ENCODE measurements at places on chromosomes 2 and 18. TPM values are rescaled to one million over a fixed set of nuclear protein-coding genes. Genes with fewer than 3 reads are reported as not detected.

The PDE1A gene
- total RNA-seq = 10.5 TPM

The CPO gene
- not detected for total RNA-seq

The TTC27 gene
- 17.3 TPM for total RNA-seq

The NOL4 gene
- not detected for total RNA-seq

The UBR3 gene
- 43.5 TPM for total RNA-seq

The ELP2 gene
- 152 TPM for total RNA-seq

The MC2R gene
- total RNA-seq = not detected

The TXNDC2 gene
- not detected for total RNA-seq

The WNT6 gene
- not detected for total RNA-seq

- no peak for DNase-seq
These were observed 75.6 kb upstream of the TTC39C start for GRCh38 chr18:23938901-23939341.

DNA sequence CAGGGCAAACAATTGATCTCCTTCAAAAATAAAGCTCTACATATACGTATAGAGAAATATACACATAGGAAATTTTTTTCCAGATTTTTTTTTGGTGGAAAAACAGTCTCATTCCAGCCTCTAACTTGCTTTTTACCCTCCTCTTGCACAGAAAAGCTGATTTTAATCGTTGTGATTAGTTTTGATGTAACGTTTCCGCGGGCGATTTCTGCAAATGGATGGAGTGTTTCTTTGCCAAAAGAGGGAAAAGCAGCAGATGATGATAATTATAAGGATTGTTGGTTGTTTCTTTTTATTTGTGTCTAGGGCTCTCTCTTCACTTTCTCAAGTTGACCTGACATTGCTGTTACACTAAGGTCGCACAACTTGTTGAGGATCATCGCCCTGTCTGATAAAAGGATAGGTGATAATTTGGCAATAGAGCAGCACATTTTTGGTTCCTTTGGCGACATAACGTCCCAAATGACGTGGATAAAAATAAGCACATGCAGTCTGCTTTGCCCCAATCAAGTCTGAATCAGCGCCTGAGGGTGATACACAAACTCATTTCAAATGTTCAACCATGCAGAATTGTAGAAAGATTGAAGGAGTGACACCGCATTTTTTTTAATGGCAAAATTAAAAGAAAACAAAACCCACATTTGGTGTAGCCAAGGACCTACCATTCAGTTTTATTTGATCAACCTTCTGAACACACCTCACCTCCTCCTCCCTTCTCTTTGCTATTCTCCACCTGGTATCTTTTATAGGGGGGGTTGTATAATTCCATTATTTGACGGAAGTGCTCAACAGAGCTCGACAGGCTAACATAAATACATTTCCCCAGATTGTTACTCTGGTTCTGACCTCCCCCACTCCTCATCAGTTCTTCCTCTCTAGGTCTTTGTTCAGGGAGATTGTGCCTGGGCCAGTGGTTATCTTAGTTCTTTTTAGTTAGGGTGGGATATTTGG lies 109.6 kb upstream of the KCTD1 start:
- DNase-seq = no peak

- DNase-seq = no peak
These were observed 12.3 kb downstream of the TMEM237 start for GRCh38 chr2:201631041-201631440.

DNA sequence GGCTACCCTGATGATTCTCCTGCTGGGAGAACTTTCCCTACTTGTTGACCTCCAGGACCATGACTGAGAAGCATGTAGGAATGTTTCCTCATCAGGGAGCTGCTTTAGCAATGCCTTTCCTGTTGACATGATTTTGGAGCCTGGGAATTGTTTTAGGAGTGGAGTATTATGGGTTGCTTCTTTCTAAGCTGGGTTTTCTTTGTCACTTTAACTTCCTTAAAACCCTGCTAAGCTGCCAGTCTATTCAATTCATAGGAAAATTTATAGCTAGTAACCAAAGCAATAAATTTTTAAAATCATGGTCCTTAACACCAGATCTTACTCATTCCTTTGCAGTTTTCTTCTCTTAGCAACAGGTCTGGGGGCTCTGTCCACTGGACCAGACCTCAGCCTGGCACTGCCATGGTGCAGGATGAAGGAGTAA lies 125.6 kb upstream of the TACR1 start:
- DNase-seq = no peak

DNA sequence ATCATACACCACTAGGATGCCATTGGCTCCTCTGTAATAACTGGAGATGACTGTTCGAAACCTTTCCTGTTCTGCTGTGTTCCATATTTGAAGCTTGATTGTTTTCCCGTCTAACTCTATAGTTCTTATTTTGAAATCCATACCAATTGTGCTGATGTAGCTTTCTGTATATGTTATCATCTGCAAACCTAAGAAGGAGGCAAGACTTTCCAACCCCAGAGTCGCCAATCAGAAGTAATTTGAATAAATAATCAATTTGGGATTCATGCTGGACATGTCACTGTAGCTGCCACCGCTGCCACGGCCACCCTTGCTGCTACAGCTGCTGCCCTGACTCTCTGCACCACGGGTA lies 20.7 kb downstream of the STAT1 start:
- no peak for DNase-seq

DNA sequence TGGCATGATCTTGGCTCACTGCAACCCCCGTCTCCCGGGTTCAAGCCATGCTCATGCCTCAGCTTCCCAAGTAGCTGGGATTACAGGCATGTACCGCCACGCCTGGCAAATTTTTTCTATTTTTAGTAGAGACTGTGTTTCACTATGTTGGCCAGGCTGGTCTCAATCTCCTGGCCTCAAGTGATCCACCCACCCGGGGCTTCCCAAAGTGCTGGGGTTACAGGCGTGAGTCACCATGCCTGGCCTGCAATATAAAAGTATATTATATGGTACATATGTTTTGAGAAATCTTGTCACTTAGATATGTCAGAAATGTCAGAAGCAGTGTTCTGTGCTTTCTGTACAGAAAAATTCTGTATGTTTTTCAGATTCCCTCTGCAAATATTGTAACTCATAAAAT lies 19.2 kb upstream of the XPO1 start:
- DNase-seq = no peak

- no peak for DNase-seq
These were observed 121.2 kb upstream of the SPRED2 start for GRCh38 chr2:65553504-65554074.

GRCh38 chr2:151337643-151338042 lies 19.7 kb upstream of the TNFAIP6 start:
- no peak for DNase-seq

GRCh38 chr2:187003611-187004010 lies 154.6 kb upstream of the ZSWIM2 start:
- no peak for DNase-seq

DNA sequence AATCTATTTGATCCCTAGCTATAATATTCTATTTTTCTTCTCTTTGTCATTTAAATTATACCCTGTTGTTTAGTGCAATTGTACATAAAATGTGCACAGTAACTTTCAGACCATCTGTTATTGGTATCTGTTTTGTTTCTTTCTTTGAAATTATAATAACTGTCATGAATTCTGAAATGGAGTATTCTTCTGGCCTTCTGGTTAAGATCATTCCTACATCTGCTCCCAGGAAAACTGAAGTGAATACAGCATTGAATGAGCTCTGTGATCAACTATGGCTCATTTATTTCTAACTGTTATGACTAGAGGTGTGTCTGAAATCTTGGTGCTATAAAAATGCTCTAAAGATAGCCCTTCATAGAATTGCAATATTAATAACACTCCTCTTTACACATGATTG lies 788.4 kb upstream of the TMEFF2 start:
- DNase-seq = no peak

DNA sequence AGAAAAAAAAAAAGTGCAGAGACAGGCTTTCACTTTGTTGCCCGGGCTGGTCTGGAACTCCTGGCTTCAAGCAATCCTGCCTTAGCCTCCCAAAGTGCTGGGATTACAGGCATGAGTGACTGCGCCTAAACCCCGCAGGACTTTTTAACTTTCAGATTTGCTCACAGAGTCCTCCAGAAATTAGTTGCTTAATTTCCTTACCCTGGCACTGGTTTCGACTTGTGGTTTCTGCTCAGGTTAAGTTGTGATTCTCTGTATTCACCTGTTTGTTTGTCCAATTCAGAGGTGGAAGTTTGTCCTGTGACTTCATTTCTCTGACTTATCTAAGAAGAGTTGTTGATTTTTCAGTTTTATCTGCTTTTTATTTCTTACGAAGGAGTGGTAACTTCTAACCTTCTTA lies 238.1 kb downstream of the TMEM182 start:
- DNase-seq = no peak

- DNase-seq = no peak
These were observed 28.5 kb upstream of the LAMA1 start for GRCh38 chr18:7146067-7146466.

DNA sequence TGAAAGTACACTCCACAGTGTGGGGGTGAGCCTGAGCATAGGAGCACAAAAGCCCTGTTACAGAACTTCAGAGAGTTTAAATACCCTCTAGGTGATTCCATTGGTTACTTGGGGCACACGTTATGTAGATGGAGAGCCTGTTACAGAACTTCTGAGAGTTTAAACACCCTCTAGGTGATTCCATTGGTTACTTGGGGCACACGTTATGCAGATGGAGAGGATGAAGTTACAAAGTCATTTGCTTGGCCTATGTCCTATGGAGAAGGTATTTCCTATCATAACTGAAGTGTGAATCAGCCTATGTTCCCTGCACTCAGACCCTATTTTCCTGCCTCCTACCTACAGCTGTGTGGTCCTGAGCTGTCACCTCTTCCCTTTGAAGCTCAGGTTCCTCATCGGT lies 3.8 kb upstream of the CAPN10 start:
- no peak for DNase-seq

- no peak for DNase-seq
These were observed 19.4 kb upstream of the RNF138 start for GRCh38 chr18:32072321-32072720.

- DNase-seq = no peak
These were observed 448.7 kb downstream of the CMPK2 start for GRCh38 chr2:6417050-6417449.

- no peak for DNase-seq
These were observed 58.0 kb upstream of the TMEM247 start for GRCh38 chr2:46421361-46421760.

DNA sequence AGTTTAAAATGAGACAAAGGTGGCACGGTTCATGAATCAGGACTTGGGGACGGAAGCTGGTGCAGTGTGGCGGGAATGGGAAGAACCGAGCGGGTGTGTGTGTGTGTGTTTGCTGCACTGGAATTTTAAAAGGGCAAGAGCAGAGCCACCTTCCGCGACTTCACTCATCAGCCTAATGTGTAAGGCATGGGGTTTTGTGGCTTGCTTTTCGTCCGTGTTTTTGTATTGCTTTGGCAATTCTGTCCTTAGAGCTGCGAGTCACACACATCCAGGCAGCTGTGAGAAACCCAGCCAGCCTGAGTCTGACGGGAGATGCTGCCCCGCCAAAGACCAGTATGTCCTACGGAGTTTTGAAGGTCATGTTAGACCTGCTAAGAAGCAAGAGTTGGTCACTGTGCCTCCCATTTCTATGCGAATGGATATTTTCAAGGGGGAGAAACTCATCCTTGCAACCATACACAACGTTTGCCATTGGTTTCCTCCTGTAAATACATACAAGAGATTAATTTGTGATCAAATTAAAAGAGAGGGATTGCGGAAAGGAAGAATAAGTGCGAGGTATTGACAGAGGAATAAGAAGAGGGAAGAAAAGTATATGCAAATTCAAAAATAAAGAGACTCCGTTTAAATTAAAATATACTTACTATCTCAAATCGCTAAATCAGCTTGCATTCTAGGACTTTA lies 665 bp upstream of the CACNB4 start:
- no peak for DNase-seq

- no peak for DNase-seq
These were observed 63.2 kb downstream of the ZEB2 start for GRCh38 chr2:144456680-144457079.

DNA sequence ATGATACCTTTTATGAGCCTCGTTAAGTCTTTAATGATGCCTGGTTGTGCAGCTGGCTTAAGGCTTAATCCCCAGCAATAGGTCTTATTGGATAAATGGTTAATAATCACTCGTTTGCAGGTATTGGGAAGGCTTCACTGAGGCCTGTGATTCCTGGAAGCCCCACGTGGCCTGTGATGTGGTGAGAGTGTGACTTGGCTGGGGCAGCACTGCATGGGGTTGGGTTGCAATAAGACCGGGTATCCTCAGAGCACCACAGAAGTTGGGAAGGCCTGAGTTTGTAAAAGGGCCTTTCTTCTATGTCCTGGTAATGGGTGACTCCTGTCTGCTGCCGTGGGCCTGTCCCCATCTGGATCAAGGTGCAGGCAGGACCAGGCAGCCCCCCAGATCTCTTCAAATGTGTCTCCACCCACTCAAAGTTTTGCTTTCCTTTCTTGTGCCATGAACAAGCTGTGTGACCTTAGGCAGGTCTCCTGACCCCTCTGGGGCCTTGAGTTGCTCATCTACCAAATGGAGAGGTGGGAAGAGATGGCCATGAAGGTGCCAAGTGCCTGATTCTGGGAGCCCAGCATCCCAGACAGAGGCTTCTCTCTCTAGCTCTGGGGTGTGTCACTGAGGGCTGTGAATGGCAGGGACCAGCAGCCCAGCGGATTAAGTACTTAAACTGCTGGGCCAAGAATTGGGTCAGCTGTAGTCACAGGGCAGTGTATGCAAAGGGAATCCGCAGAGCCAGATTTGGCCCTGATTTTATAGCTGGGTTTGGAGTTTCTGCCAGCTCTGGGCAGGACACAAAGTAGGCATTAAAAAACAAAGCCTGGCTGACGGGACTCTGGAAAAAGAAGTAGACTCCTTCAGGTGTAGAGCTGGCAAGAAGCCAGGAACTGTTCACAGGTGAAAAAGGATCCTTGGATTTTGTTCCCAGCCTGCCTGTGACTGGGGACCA lies 24.4 kb downstream of the LBH start:
- no peak for DNase-seq

DNA sequence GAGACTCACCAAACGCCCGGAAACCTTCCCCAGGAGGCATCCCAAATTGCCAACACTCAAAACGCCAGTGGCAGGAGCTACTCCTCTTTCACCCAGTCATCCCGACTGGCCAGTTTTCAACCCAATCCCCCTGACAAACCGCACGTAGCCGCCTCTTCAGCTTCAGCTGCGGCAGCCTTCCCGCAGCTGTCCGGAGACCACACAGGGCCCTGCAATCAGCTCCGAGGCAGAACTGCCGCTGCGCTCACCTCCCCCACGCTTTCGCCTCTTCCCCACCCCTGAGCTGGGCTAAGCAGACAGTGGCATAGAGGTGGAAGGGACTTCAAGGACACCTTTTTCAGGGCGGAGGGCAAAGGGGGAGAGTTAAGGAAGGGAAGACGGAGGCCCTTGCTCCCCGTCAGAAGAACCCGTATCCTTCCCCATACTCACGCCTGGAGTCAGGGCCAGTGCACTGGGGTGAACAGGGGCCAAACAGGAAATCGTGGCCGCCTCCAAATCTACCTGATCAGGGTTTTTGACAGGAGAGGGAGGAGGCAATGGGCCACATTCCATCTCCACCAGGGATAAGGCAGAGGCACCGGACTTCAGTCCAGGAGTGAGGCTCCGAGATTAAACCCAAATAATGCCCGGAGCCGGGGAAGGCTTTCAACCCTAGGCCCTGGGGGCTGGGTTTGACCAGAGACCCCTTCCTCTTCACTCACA lies 16.9 kb downstream of the CYP26B1 start:
- DNase-seq = no peak

Data from dermis microvascular lymphatic vessel endothelial cell (primary cell).